Activated T-cell treated with anti-CD3 and anti-CD28 coated beads for 48 hours (primary cell): ENCODE measurements at places on chromosomes 6 and 20.

DNA sequence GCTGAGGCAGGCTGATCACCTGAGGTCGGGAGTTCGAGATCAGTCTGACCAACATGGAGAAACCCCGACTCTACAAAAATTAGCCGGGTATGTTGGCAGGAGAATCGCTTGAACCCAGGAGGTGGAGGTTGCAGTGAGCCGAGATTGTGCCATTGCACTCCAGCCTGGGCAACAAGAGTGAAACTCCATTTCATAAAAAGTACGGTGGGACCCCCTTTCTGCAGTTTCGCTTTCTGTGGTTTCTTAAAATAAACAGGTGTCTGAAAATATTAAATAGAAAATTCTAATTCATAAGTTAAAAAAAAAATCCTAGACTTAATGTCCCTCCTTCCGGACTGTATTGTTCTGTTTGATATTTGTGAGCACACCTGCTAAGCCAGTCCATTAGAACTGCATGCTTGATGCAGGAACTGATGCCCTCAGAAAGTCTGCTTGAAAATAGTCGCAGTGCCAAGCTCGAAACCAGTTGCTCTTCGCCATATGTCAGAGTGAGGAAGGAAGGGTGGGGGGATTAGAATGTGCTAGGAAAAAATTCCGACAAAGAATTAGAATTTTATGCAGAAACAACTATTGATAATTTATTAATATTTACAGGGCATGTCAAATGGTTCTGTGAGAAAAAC lies 85.9 kb downstream of the JARID2 start:
- DNase-seq, result no peak

DNA sequence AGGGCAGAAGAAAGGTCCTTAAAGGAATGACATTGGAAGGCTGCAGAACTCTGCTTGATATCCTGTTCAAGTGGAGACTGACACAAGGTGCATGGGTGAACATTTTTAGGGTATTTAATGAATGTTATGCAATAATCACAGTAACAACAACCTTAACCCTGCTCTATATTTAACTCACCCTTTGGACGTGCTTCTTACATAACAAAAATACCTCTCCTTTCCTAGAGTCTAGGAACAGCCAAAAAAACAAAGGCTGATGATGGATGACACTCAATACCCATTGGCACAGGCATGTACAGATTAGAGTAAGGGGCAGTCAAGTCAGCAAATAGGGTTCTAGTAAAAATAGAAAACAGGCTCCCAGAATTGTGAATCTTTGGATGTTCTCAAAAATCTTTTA lies 30.6 kb downstream of the ROS1 start:
- no peak for DNase-seq

DNA sequence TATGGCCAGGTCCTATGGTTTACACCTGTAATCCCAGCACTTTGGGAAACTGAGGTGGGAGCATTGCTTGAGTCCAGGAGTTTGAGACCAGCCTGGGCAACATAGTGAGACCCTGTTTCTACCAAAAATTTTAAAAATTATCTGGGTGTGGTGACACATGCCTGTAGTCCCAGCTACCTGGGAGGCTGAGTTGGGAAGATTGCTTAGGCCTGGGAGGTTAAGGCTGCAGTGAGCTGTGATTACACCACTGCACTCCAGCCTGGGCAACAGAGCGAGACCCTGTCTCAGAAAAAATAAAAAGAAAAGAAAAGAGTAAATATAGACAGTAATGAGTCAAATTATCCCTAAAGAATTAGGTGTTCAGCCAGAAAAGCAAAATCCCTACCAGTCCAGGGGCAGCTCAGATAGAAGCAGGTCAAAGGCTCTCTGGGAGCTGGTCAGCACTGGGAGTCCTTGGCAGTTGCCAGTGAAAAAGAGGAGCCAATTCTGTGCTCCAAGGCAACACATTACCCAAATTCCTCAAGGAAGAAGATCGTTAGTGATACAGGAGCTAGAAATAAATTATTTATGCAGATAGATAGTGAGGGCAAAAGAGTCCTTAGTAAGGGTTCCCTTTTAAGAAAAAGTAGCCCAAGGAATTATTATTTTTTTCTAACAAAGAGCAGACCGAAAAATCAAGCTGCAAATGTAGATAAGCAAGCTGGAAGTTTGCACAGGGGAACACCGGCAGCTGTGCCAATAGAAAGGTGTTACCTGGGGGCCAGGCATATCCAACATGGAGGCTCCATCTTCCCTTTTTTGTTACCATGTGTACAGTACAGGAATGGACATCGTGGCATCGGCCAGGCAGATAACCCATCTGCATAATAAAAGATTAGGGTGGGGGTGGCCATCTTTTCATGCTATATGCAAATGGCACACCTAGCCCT lies 31.4 kb upstream of the SEC63 start:
- DNase-seq, result no peak

DNA sequence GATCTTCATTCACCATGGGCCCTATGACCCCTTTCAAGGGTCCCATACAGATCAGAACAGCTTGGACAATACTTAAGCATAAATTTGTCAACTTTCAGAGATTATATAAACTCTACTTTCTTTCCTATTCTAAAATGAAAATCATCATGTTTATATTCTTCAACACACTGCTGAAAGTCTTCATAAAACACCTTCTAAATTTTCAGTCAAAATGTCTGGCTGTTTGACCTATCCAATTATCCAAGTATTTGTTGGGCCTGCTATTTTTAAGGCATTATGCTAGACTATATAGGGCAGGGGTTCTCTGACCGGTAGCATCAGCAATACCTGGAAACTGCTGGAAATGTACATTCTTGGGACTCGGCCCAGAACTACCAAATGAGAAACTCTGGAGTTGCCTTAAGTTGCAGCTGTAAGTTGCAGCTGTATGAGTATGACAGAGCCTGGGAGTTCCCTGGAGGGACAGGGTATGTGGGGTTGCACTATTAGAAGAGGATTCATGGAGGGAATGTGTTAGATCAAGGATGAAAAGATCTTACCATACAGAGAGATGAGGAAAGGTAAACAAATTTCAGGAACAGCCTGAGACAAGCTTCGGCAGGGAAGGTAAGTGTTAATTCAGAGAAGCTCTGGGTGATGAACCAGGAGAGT lies 293.0 kb downstream of the ADGB start:
- no peak for DNase-seq

DNA sequence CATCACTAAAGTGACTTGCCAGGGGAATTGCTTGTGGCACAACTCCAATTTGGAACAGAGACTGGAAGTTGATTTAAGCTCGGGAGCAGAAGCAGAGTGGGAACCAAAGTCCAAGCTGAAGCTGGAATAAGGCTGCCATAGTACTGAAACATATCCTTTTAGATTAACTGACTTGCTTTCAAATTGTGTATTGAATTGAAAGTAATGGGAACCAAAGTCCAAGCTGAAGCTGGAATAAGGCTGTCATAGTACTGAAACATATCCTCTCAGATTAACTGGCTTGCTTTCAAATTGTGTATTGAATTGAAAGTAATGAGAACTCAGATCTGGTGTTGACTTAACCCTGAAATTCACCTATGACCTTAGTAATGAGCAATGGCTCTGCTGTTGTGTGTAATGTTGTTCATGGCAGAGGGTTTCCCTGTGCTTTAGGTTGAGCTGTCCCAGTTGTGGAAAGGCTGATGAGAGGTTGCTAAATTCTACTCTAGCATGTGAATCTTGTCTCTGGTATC lies 40.2 kb downstream of the CENPW start:
- no peak for DNase-seq

- no peak for DNase-seq
Observed at GRCh38 chr6:149078211-149078782, 239.2 kb upstream of the TAB2 start.

DNA sequence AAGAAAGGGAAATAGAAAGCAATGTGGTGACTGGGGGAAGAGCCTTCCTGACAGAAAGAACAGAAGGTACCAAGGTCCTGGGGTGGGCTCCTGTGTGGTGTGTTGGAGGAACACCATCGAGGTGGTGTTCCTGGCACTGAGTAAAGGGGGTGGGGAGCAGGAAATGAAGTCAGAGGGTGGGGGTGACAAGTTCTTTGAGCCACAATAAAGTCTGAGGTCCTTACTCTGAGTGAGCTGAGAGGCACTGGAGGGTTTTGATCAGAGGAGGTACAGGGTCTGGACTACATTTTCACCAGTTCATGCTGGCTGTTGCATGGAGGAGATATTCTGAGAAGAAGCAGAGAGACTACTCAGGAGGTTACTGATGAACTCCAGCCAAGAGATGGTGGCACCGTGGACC lies 198.2 kb downstream of the GMPR start:
- DNase-seq, result peak; percentile 25

DNA sequence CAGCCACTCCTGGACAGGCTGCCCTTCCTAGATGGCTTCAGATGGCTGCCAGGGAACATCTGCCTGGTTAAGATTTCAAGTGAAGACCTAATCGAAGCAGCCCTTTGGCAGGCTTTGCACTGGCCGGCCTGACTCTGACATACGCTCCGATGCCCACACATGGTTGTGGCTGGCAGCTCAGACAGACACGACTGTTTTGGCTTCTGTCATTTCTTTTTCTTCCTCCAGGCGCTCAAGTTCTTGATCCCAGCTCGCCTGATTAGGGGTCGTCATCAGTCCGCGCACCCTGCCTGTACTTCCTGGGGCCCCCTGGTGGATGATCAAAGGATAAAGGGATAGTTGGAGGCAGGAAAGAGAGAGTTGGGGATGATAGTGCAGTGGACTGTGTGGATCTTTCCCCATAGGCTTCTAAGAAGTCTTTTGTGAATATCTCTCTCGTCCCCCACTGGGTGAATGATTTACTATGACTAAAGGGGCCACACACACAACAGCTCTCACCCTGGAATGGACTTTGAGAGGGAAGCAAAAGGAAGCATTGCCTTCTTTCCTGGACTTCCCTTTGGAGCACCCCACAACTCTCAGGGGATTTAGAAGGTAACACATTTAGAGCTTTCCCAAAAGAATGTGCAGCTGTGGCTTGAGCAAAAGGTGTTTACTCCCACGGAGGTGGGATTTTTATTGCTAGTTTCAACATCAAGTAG lies 21.4 kb upstream of the TRAM2 start:
- DNase-seq, result peak; percentile 9

DNA sequence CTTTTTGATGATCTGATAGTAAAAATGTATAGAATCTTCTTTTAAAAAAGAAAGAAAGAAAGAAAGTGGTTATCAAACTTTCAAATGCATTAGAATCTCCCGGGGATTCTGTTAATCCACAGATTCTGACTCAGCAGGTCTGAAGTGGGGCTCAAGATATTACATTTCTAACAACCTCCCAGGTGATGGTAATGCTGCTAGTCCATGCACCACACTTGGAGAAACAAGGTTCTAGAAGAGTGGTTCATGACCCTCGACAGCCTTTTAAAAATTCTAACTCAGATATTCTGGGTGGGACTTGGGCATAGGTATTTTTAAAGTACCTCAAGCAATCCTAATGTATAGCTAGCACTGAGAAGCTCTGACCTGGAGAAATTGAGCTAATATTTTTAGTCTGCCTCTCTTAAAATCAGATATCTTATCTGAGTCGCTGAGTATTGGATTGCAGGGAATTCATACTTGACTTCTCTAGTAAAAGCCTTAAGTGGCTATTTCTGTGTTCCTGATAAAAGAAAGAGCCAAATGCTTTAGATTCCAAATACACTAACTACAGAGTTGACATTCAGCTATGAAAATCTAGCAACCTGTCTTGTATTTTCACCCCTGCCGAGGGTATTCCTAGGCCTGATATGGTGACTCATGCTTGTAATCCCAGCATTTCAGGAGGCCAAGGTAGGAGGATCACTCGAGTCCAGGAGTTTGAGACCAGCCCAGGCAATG lies 252.4 kb downstream of the PHACTR1 start:
- no peak for DNase-seq
